ENCODE measurements at places on chromosomes 7 and 10. TPM values are rescaled to one million over a fixed set of nuclear protein-coding genes. Genes with fewer than 3 reads are reported as not detected.

CAMK2B gene
- polyA plus RNA-seq = not detected

FAM171A1 gene
- not detected for polyA plus RNA-seq

TBRG4 gene
- polyA plus RNA-seq = 32.7 TPM

BAMBI gene
- 1.3 TPM for polyA plus RNA-seq

- H3K27me3 ChIP-seq = no peaks in the 10 kb centered on the region
- H3K27ac ChIP-seq = peak overlapping the region; percentile 99
- peaks cover 5% of the 10 kb centered on the region for H3K36me3 ChIP-seq
- DNase-seq = no peak
- peaks cover 41% of the 10 kb centered on the region for H3K4me1 ChIP-seq
These were observed 49.1 kb downstream of the MTURN start for GRCh38 chr7:30183749-30184369.

DNA sequence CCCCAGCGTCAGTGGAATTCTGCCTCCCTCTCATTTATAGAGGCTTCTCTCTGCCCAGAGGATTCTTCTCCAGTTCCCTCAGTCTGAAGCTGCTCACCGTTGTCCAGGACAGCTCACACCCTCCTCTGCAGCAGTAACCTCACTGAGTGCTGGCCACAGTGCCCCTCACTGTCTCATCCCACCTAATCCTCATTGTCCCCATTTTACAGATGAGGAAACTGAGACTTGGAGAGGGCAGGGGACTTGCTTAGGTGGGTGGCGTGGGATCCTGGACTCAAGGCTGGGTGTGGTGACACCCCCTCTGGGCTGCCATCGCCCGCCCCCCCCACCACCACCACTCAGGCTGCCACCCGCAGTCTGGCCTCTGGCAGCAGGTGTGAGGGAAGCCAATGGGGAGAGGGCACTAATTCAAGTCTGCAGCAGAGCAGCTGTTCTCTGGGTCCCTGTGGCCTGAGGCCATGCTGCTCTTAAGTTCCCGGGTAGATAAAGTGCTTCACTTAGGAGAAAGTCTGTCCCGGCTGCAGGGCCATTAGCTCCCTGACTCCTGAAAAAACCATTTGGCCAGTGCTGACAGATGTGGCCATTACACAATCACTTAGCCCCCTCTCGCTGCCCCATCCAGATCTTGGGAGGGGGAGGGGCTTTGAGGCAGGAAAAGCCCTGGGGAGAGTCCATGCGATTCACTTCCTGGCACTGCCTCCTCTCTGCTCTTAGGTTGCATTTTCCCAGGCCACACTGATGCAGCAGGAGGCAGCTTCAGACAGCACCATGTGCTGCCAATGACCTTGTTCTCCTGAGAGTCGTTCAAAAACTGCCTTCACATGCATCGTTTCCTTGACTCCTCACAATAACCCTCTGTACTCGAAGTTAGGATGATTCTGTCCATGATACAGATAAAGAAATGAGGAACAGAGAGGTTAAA, 36.3 kb downstream of the DRGX start:
- no peaks in the 10 kb centered on the region for H3K27me3 ChIP-seq
- peaks cover 53% of the 10 kb centered on the region for H3K4me1 ChIP-seq
- no peaks in the 10 kb centered on the region for H3K36me3 ChIP-seq

- no peaks in the 10 kb centered on the region for H3K36me3 ChIP-seq
These were observed 47.4 kb upstream of the EZH2 start for GRCh38 chr7:148931470-148931869.

DNA sequence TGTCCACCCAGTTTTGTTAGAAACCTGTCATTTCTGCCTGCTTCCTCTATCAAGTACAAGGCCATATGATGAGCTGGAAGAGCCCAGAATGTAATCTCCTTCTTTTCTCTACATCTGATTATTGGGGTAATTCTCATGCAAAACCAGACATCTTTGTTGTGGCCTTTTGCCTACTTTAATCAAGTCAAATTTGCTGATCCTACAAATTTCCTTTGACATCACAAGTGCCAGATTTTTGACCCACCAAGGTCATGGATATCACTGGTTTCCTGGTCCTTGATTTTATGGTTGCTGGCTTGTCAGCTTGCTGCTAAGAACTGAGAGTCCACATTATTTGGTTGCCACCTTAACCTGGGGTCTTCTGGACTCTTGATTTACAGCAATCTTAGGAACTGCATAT, 336.1 kb downstream of the TFEC start:
- H3K27ac ChIP-seq = no peak overlapping the region
- no peaks in the 10 kb centered on the region for H3K27me3 ChIP-seq
- H3K4me3 ChIP-seq = no peak overlapping the region
- no peaks in the 10 kb centered on the region for H3K36me3 ChIP-seq

DNA sequence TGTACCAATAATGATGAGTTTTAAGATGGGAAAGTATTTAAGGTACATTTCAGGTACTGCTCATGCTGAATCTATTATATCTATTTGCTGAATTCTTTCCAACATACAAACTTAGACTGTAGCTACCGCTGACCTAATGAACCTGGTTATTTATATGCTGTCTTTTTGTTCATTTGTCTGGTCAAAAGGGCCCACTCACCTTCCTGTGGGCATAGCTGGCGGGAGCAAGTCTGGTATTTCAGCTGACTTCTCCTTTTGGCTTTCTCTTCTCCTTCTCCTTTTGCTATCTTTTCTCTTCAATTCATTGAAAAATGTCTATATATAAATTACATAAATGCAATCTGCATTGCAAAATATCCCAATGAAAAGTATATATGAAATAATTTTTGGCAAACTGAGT, 9.5 kb downstream of the PLXDC2 start:
- no peaks in the 10 kb centered on the region for H3K36me3 ChIP-seq
- DNase-seq = peak; percentile 73
- no peaks in the 10 kb centered on the region for H3K27me3 ChIP-seq
- H3K4me3 ChIP-seq = no peak overlapping the region
- H3K4me1 ChIP-seq = peaks cover 72% of the 10 kb centered on the region

DNA sequence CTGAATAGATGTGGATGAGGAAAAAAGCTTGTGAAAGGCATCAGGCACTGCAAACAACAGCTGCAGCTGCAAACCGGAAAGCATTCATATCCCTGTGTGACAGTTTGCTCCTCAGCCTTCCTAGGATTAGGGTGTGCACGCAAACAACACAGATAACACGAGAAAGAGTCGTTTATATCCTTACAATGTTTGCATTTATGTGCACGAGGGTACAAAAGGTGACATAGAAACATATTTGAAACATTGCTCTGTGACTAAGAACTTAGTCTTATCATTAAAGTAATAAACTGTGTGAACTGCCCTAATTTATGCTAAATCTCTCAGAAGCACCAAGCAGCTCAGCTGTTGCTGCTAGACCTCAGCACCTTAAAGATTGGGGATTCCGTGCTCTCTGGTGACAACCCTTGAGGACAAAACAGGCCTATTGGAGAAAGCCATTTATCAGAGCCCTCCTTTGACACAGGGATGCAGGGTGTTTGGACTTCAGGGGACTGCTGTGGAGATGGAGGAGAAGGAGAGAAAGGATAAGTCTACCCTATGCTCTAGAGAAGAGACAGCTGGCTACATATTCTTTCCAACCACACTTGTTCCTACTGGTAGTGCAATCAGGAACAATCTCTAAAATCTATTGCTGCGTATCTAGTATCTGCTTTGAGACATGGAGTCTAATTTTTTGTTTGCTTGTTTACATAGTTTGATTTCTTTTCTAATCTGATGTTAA, 176.2 kb downstream of the GNAT3 start:
- DNase-seq = no peak
- no peaks in the 10 kb centered on the region for H3K36me3 ChIP-seq
- no peak overlapping the region for H3K27ac ChIP-seq

GRCh38 chr7:77337456-77337990, 78.6 kb downstream of the GSAP start:
- no peak overlapping the region for H3K4me3 ChIP-seq
- peaks cover 47% of the 10 kb centered on the region for H3K4me1 ChIP-seq
- no peaks in the 10 kb centered on the region for H3K27me3 ChIP-seq

GRCh38 chr10:102615361-102615760, 28.9 kb upstream of the TRIM8 start:
- no peak overlapping the region for H3K4me3 ChIP-seq
- DNase-seq = peak; percentile 46
- H3K27me3 ChIP-seq = no peaks in the 10 kb centered on the region
- H3K27ac ChIP-seq = no peak overlapping the region
- no peaks in the 10 kb centered on the region for H3K4me1 ChIP-seq
- peaks cover 86% of the 10 kb centered on the region for H3K36me3 ChIP-seq

GRCh38 chr10:50937230-50937907, 51.9 kb upstream of the A1CF start:
- H3K4me1 ChIP-seq = no peaks in the 10 kb centered on the region
- H3K27me3 ChIP-seq = no peaks in the 10 kb centered on the region
- H3K27ac ChIP-seq = no peak overlapping the region
- DNase-seq = no peak
- no peak overlapping the region for H3K4me3 ChIP-seq
- no peaks in the 10 kb centered on the region for H3K36me3 ChIP-seq

DNA sequence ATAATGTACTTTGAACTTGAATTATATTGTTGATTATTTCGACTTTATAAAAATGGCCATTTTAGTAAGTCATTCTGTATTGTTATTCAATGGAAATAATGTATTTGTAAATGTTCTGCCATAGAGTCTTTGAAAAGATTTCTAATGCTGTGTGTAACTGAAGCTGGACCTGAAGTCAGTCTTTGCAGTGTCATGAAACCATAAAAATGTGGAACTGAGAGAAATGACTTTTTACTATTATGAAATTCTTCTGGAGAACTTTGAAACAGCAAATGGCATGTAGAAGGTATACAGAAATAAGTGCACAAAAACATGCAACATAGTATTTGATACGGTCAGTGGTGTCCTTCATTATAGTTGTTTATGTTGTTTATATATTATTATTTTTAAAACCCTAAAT, 59.7 kb upstream of the ADRA2A start:
- no peaks in the 10 kb centered on the region for H3K27me3 ChIP-seq
- H3K36me3 ChIP-seq = peaks cover 58% of the 10 kb centered on the region
- no peak overlapping the region for H3K4me3 ChIP-seq
- peak; percentile 60 for DNase-seq
- peaks cover 25% of the 10 kb centered on the region for H3K4me1 ChIP-seq
- no peak overlapping the region for H3K27ac ChIP-seq

- DNase-seq = no peak
- no peaks in the 10 kb centered on the region for H3K27me3 ChIP-seq
- no peaks in the 10 kb centered on the region for H3K36me3 ChIP-seq
- no peak overlapping the region for H3K27ac ChIP-seq
- no peak overlapping the region for H3K4me3 ChIP-seq
These were observed 275.7 kb downstream of the XPNPEP1 start for GRCh38 chr10:109647627-109648026.

DNA sequence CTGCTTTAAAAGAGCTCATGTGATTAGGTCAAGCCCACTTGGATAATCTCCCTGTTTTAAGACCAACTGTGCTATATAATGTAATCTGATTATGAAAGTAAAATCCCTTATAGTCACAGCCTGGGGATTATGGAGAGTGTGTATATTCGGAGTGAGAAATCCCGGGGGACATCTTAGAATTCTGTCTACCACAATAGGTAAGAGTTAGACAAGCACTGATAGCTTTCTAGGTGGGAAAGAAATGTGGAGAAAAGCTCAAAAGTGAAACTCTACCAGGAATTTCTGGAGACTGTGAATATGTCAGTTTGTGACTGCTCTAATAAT, 2.9 kb upstream of the VCL start:
- H3K4me3 ChIP-seq = no peak overlapping the region
- H3K36me3 ChIP-seq = no peaks in the 10 kb centered on the region
- no peak overlapping the region for H3K27ac ChIP-seq
- no peak for DNase-seq
- peaks cover 64% of the 10 kb centered on the region for H3K4me1 ChIP-seq
- no peaks in the 10 kb centered on the region for H3K27me3 ChIP-seq

GRCh38 chr10:46091828-46092523, 45.9 kb upstream of the MSMB start:
- H3K4me3 ChIP-seq = no peak overlapping the region
- H3K4me1 ChIP-seq = peaks cover 31% of the 10 kb centered on the region
- H3K27me3 ChIP-seq = no peaks in the 10 kb centered on the region
- DNase-seq = peak; percentile 18
- H3K27ac ChIP-seq = no peak overlapping the region

DNA sequence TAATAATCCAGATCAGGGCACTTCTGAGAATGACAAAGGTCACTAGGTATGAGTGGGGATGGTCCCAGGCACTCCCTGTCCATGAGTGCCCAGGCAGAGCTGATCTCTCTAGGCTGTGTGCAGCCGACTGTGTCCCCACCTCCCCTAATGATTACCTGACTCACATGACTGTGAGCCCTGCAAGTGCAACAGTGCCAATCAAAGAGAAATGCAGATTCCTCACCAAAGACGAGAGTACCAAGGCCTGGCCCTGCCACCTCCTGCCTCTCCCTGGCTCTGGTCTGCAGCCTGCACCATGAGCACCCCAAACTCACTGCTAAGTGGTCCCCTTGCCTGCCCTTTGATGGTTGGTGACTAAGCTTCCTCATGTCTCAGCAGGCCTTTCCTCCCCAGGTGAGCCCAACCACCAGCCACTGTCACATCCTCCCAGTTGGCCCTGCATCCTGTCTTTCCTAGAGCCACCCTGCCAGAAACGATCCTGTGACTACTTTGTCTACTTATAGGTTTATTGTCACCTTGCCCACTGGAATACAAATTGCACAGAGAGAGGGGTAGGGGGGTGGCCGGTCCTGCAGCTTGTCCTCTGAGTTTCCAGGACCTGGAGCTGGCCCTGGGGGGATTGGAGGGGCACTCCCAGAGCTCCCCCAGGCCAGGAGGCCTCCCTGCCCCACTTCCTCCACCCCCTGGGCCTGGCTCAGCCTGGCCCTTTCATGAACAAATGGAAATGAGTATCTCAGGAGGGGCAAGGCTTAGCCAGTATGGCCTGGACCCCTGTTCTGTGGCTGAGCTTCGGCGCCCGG, 22.4 kb upstream of the GDF10 start:
- H3K27me3 ChIP-seq = no peaks in the 10 kb centered on the region

GRCh38 chr10:115214829-115215228, 121.7 kb downstream of the ATRNL1 start:
- DNase-seq = no peak
- H3K4me3 ChIP-seq = no peak overlapping the region
- H3K36me3 ChIP-seq = no peaks in the 10 kb centered on the region
- H3K4me1 ChIP-seq = no peaks in the 10 kb centered on the region
- H3K27ac ChIP-seq = no peak overlapping the region

GRCh38 chr7:72492461-72493065, 80.4 kb upstream of the CALN1 start:
- H3K27ac ChIP-seq = no peak overlapping the region
- H3K4me1 ChIP-seq = no peaks in the 10 kb centered on the region
- H3K27me3 ChIP-seq = no peaks in the 10 kb centered on the region
- H3K4me3 ChIP-seq = no peak overlapping the region

DNA sequence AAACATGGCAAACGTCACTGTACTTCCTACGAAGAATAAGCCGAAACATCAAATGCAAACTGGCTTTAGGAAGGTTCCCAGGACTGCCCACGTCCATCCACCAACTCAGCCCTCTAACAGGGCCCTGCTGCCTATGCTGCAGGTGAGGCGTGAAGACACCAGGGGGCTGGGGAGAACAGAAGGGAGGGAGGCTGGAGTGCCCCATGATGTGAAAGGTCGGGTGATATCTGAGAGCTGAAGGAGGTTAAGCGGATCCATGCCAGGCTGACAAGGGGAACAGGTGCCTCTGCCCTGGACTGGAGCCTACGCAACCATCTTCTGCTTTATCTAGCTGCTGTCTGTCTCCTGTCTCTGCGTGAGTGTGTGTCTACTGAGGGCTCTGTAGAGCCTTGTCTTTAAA, 40.2 kb upstream of the ATP6V0A4 start:
- H3K36me3 ChIP-seq = no peaks in the 10 kb centered on the region
- no peak overlapping the region for H3K27ac ChIP-seq
- H3K4me1 ChIP-seq = no peaks in the 10 kb centered on the region
- no peak for DNase-seq

- H3K27ac ChIP-seq = peak overlapping the region; percentile 35
- no peak for DNase-seq
- H3K27me3 ChIP-seq = no peaks in the 10 kb centered on the region
These were observed 5.6 kb upstream of the MTG1 start for GRCh38 chr10:133388236-133388972.

- peak; percentile 40 for DNase-seq
- H3K27me3 ChIP-seq = no peaks in the 10 kb centered on the region
- no peak overlapping the region for H3K27ac ChIP-seq
- H3K4me1 ChIP-seq = peaks cover 25% of the 10 kb centered on the region
These were observed 29.4 kb downstream of the WDFY4 start for GRCh38 chr10:48714088-48714487.
